Activated CD8-positive, alpha-beta memory T cell treated with anti-CD3 and anti-CD28 coated beads, Interleukin-2, amount 10 ng/mL, durations not matched to agents 7 days and 5 days (primary cell): ENCODE measurements at places on chromosomes 3 and 15. TPM values are rescaled to one million over a fixed set of nuclear protein-coding genes. Genes with fewer than 3 reads are reported as not detected.

DNA sequence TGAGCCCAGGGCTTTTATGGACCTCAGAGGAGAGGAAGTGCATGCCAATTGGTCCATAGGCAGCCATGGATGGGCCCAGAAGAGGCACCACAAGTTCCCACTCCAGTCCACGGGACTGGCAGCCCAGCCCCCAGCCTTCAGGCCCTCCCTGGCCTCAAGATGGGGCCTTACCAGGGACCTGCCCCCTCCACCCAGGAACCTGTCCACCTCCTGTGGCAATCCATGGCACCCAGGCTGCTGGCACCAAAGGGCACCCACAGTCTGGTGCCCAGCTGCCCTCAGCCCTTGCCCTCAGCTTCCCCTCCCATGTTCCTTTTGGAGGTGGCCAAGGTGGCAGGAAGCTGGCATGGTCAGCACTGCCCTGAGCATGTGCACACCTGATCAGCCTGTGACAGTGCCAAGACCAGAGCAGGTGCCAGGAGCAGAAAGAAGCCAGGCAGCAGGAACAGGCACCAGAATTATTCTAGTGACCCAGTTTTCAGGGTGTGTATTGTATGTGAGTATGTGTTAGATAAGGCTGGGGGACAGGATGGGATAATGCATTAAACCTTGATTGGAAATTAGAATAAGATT, 415.0 kb downstream of the NTRK3 start:
- no peaks in the 10 kb centered on the region for H3K27me3 ChIP-seq
- H3K36me3 ChIP-seq: no peaks in the 10 kb centered on the region
- H3K27ac ChIP-seq: no peak overlapping the region
- H3K4me3 ChIP-seq: no peak overlapping the region

DNA sequence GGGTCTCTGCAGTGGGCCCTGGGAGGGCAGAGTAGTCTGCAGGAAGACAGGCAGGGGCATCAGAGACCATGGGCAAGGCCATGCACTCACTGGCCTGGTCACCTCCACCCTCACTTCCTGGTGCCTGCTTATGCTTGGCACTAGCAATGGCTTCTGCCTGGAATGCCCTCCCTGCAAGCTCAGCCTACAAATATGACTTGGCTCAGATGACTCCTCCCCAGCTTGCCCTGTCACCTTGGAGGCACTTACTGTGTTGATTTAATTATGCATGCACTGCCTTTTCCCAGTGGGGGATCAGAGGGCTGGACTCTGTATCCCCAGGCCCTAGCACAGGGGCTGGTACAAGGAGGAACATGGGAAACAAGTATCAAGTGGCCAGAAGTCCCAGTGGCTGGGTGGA, 7.8 kb downstream of the C3orf18 start:
- no peak overlapping the region for H3K27ac ChIP-seq
- DNase-seq: no peak
- H3K36me3 ChIP-seq: no peaks in the 10 kb centered on the region
- H3K4me3 ChIP-seq: no peak overlapping the region
- no peaks in the 10 kb centered on the region for H3K27me3 ChIP-seq

DNA sequence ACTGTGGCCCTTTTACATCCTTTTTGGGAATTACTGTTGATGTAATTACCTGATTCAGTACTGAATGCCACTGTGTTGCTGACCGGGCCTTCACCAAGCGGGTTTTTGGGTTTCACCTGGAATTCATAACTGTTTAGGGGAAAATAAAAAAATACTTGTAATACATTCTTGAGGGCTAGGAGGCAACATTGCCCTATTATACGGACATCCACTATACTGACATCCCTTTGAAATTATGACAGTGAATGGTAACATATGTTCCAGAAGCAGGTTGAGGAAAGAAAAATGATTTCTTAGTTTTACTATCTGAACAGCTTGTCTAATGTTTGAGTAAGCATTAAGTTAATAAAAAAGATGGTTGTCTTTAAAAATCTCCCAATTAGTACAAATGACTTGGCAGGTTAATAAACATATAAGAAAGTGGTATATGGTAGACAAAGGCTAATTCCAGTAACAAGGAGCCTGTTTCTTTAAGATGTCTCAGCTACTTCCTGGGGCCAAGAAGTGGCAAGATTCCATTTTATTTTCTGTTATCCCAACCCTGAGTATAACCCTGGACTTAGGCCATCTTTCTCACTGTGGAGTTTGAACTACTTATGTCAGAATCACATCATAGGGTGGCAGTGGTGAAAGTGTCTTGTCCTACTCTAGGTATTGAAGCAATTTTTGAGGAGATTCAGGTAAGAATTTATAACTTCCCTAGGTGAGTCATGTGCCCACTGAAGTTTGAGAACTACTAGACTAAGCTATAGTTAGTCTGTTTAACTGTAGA, 45.5 kb downstream of the TFG start:
- no peak overlapping the region for H3K4me3 ChIP-seq
- DNase-seq: no peak
- H3K27me3 ChIP-seq: no peaks in the 10 kb centered on the region
- peaks cover 27% of the 10 kb centered on the region for H3K36me3 ChIP-seq
- H3K4me1 ChIP-seq: peaks cover 3% of the 10 kb centered on the region

DNA sequence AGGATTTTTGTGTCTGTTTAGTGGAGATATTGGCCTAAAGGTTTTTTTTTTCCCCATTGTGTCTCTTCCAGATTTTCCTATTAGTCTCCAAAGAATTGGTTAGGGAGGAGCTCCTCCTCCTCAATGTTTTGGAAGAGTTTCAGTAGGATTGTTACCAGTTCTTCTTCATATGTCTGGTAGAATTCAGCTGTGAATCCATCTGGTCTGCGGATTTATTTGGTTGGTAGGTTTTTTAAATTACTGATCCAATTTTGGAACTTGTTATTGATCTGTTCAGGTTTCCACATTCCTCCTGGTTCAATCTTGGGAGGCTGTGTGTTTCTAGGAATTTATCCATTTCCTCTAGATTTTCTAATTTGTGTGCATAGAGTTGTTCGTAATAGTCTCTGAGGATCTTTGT, 222.2 kb downstream of the CLSTN2 start:
- no peaks in the 10 kb centered on the region for H3K36me3 ChIP-seq
- H3K4me3 ChIP-seq: no peak overlapping the region
- H3K4me1 ChIP-seq: no peaks in the 10 kb centered on the region
- H3K27ac ChIP-seq: no peak overlapping the region
- H3K27me3 ChIP-seq: no peaks in the 10 kb centered on the region
- DNase-seq: no peak

DNA sequence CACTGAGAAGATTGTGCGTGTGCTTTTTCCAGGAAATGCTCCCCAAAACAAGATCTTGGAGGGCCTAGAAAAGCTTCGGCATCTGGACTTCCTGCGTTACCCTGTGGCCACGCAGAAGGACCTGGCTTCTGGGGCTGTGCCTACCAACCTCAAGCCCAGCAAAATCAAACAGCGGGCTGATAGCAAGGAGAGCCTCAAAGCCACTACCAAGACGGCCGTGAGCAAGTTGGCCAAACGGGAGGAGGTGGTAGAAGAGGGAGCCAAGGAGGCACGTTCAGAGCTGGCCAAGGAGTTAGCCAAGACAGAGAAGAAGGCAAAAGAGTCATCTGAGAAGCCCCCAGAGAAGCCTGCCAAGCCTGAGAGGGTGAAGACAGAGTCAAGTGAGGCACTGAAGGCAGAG, 4.8 kb downstream of the MAP1A start:
- no peak overlapping the region for H3K27ac ChIP-seq
- no peak overlapping the region for H3K4me3 ChIP-seq
- H3K4me1 ChIP-seq: peaks cover 28% of the 10 kb centered on the region

GRCh38 chr3:46083956-46084355, 56.7 kb upstream of the XCR1 start:
- no peak overlapping the region for H3K27ac ChIP-seq
- peaks cover 10% of the 10 kb centered on the region for H3K27me3 ChIP-seq
- H3K4me1 ChIP-seq: peaks cover 40% of the 10 kb centered on the region
- DNase-seq: no peak
- peaks cover under 1% of the 10 kb centered on the region for H3K36me3 ChIP-seq
- H3K4me3 ChIP-seq: no peak overlapping the region

GRCh38 chr15:69593981-69594966, 141.7 kb downstream of the RPLP1 start:
- H3K36me3 ChIP-seq: no peaks in the 10 kb centered on the region
- no peak for DNase-seq
- H3K4me3 ChIP-seq: no peak overlapping the region
- H3K27ac ChIP-seq: no peak overlapping the region

DNA sequence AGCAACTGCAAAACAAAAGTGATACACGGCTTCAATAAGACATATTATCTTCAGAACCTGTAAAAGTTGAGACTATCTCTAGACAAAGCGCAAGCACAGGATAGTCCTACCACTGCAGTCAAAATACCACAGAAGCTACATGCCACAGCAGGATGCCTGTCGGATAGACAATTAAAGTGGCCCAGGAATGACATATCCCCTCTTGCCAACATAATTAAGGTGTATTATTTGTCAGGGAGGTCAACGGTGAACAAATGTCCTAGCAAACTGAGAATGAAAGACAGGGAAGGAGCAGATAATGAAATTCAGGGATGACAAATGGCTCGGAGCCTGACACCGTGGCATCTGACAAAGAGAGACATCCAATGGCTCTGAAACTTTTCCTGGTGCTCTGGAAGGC, 185.7 kb downstream of the MECOM start:
- H3K4me3 ChIP-seq: no peak overlapping the region
- no peaks in the 10 kb centered on the region for H3K27me3 ChIP-seq
- no peak for DNase-seq
- no peak overlapping the region for H3K27ac ChIP-seq

DNA sequence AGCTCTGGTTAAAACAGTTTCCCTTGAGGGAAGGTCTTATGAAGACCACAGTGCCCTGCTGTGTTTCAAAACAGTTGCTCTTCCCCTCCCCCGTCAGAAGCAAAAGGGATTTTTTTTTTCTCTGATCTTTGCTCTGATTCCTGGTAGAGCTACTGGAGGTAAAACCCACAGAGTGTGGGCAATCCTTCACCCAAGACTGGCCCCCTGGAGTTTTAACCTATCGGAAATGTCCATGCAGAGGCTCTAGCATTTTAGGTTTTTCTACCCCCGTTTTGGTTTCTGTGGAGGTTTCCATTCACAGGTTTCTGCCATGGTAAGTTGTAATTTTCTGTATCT, 27.7 kb downstream of the GRM2 start:
- H3K4me3 ChIP-seq: peak overlapping the region; percentile 55
- H3K4me1 ChIP-seq: peaks cover 37% of the 10 kb centered on the region
- H3K36me3 ChIP-seq: peaks cover 2% of the 10 kb centered on the region
- peak overlapping the region; percentile 62 for H3K27ac ChIP-seq
- peaks cover 29% of the 10 kb centered on the region for H3K27me3 ChIP-seq

- H3K4me1 ChIP-seq: no peaks in the 10 kb centered on the region
- no peak overlapping the region for H3K27ac ChIP-seq
- no peak overlapping the region for H3K4me3 ChIP-seq
- DNase-seq: no peak
Measured at GRCh38 chr3:86969500-86970189, 21.3 kb downstream of the VGLL3 start.

DNA sequence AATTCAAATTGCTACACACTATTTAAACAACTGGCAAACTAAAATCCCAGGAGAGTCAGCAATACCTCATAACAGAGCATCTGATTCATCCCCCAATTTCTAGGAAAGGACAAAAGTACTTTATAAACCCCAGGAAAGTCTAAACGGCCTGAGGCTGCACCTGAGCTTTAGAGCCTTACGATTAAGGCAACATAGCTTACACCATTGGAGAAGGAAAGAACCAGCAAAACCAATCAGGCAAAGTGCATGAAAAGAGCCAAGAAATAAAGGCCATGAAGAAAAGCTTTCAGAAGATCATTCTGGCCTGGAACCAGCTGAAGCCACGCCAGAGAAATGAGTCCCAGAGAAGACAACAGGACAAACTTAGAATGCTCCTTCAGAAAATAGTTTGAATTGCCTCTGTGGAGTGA, 48.1 kb downstream of the PTPN9 start:
- no peak overlapping the region for H3K4me3 ChIP-seq
- peaks cover 7% of the 10 kb centered on the region for H3K4me1 ChIP-seq
- DNase-seq: no peak
- no peak overlapping the region for H3K27ac ChIP-seq
- H3K27me3 ChIP-seq: no peaks in the 10 kb centered on the region

- H3K27me3 ChIP-seq: peaks cover 12% of the 10 kb centered on the region
- no peak for DNase-seq
- no peaks in the 10 kb centered on the region for H3K4me1 ChIP-seq
- no peak overlapping the region for H3K4me3 ChIP-seq
Measured at GRCh38 chr3:138364356-138365252, 16.2 kb downstream of the MRAS start.

- no peaks in the 10 kb centered on the region for H3K4me1 ChIP-seq
- no peak overlapping the region for H3K4me3 ChIP-seq
- H3K27me3 ChIP-seq: peaks cover 73% of the 10 kb centered on the region
- H3K36me3 ChIP-seq: no peaks in the 10 kb centered on the region
Measured at GRCh38 chr3:45198264-45199260, 27.5 kb downstream of the TMEM158 start.

GRCh38 chr3:170128259-170128976, 53.1 kb downstream of the PHC3 start:
- no peaks in the 10 kb centered on the region for H3K27me3 ChIP-seq
- peak overlapping the region; percentile 78 for H3K27ac ChIP-seq
- H3K4me3 ChIP-seq: peak overlapping the region; percentile 2
- peak; percentile 71 for DNase-seq
- H3K4me1 ChIP-seq: peaks cover 20% of the 10 kb centered on the region

GRCh38 chr15:45821390-45821789, 186.6 kb downstream of the SQOR start:
- H3K27me3 ChIP-seq: no peaks in the 10 kb centered on the region
- H3K27ac ChIP-seq: no peak overlapping the region
- no peak for DNase-seq

GRCh38 chr3:173938159-173938558, 540.6 kb downstream of the NLGN1 start:
- H3K27me3 ChIP-seq: no peaks in the 10 kb centered on the region
- no peak overlapping the region for H3K4me3 ChIP-seq
- no peaks in the 10 kb centered on the region for H3K36me3 ChIP-seq
- H3K4me1 ChIP-seq: no peaks in the 10 kb centered on the region

- H3K36me3 ChIP-seq: peaks cover 11% of the 10 kb centered on the region
- no peak overlapping the region for H3K4me3 ChIP-seq
- no peaks in the 10 kb centered on the region for H3K27me3 ChIP-seq
Measured at GRCh38 chr3:71160785-71161546, 422.6 kb downstream of the FOXP1 start.

- H3K4me3 ChIP-seq: no peak overlapping the region
- peaks cover 40% of the 10 kb centered on the region for H3K36me3 ChIP-seq
- H3K27me3 ChIP-seq: no peaks in the 10 kb centered on the region
- no peak for DNase-seq
Measured at GRCh38 chr15:49242820-49243219, 72.8 kb downstream of the GALK2 start.

GRCh38 chr3:126665959-126666657, 11.2 kb upstream of the TXNRD3 start:
- DNase-seq: peak; percentile 39
- H3K4me1 ChIP-seq: peaks cover 9% of the 10 kb centered on the region
- peaks cover 2% of the 10 kb centered on the region for H3K36me3 ChIP-seq
- H3K27ac ChIP-seq: no peak overlapping the region
- no peak overlapping the region for H3K4me3 ChIP-seq
- H3K27me3 ChIP-seq: peaks cover 8% of the 10 kb centered on the region

ADGRG7 gene
- total RNA-seq: not detected

C3orf70 gene
- not detected for total RNA-seq

GJD2 gene
- total RNA-seq: not detected

ARL14 gene
- not detected for total RNA-seq

GOLGA6L10 gene
- total RNA-seq: 0.91 TPM

ACTRT3 gene
- 0.76 TPM for total RNA-seq

TICRR gene
- total RNA-seq: 30.8 TPM

IGSF11 gene
- total RNA-seq: not detected

SLC12A1 gene
- not detected for total RNA-seq

CMTM8 gene
- total RNA-seq: 4.0 TPM

ELL3 gene
- 1.0 TPM for total RNA-seq
